ENCODE measurements at places on chromosomes 3 and 15. TPM values are rescaled to one million over a fixed set of nuclear protein-coding genes. Genes with fewer than 3 reads are reported as not detected.

Gene HPS3
- 45.0 TPM for total RNA-seq

Gene COL6A5
- total RNA-seq = not detected

Gene PLSCR2
- total RNA-seq = not detected

Gene BCHE
- total RNA-seq = 4.1 TPM

Gene ITPR1
- 15.6 TPM for total RNA-seq

Gene CYP1A2
- not detected for total RNA-seq

Gene TNNC1
- total RNA-seq = not detected

Gene GOLGA8S
- not detected for total RNA-seq

Gene KLF15
- 2.0 TPM for total RNA-seq

Gene GATA2
- not detected for total RNA-seq

Gene MKRN3
- 2.3 TPM for total RNA-seq

Gene TRPM1
- total RNA-seq = under 0.01 TPM

Gene MUC20
- 1.1 TPM for total RNA-seq

Gene ACSBG1
- not detected for total RNA-seq

Gene TYRO3
- 7.0 TPM for total RNA-seq

Gene GOLGA8T
- total RNA-seq = not detected

Gene CIB2
- total RNA-seq = under 0.01 TPM

Gene LARP6
- total RNA-seq = 30.9 TPM

Gene FBXL22
- 0.20 TPM for total RNA-seq

Gene GOLGA8N
- 2.2 TPM for total RNA-seq

Gene ADAMTSL3
- 0.37 TPM for total RNA-seq

Gene RLBP1
- not detected for total RNA-seq

Gene ZNF660
- total RNA-seq = 1.8 TPM

Gene BSN
- total RNA-seq = under 0.01 TPM

Gene PLA2G4F
- not detected for total RNA-seq

Gene POTEB3
- total RNA-seq = not detected

All from subcutaneous preadipocyte (primary cell).